Stimulated activated CD8-positive, alpha-beta memory T cell treated with anti-CD3 and anti-CD28 coated beads, Interleukin-15, amount 100 ng/mL, for 4 hours (primary cell): ENCODE measurements at places on chromosomes 5 and 9.

DNA sequence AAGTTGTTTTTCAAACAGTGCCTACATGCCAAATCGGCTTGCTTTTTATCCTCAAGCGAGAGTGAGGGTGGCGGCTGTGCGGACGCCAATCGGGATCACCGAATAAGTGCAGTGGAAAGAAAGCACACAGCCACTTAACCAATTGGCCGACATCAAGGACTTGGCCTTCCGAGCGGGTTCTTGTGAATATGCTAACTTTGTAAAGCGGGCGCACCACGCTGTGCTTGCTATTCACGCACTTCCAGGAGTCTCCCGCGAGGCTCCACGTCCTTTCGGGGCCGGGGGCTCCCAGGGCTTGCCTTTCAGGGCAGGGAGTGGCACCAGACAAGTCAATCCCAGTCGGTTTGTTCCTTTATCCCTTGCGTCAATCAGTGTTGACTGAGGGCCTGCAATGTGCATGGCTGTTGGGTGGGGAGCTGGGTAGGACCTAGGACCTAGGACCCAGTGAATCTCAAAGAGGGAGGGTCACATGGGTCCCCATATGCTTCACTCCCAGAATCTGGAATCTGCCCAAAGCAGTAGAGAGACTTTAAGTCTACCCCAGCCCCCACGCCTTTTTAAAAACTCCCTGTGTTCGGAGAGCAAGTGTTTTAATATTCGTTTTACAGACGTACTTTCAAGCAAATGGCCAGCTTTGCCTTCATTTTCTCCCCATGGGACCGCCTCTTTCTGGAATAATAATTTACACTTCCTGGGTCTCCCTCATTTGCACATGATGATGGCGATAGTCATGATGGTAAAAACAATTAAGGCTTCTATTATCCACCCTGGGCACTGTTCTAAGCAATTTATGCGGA lies 2.0 kb upstream of the GCNT4 start:
- DNase-seq: no peak

- DNase-seq: no peak
Observed at GRCh38 chr9:35277628-35278359, 116.0 kb downstream of the UNC13B start.

DNA sequence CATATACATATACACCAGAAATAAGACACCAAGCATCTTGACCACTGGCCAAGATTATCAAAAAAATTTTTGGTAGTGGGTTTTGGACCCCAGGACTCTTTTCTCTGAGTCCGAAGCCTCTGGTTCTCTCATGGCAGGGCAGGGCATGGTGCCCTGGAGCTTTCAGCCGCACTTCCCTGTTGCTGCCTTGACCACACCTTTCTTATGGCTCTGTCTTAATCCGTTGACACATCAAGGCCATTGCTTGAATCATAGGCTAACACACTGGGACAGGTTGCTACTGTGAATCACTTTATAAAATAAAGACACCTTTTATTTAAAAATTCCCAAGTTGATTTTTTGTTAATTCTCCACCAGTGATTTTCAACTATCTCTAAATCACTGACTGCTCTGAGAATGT lies 45.4 kb upstream of the CAST start:
- DNase-seq: no peak

GRCh38 chr5:16870878-16871277 lies 65.2 kb downstream of the MYO10 start:
- DNase-seq: no peak

- DNase-seq: no peak
Observed at GRCh38 chr5:68749631-68750030, 344.2 kb upstream of the SLC30A5 start.

DNA sequence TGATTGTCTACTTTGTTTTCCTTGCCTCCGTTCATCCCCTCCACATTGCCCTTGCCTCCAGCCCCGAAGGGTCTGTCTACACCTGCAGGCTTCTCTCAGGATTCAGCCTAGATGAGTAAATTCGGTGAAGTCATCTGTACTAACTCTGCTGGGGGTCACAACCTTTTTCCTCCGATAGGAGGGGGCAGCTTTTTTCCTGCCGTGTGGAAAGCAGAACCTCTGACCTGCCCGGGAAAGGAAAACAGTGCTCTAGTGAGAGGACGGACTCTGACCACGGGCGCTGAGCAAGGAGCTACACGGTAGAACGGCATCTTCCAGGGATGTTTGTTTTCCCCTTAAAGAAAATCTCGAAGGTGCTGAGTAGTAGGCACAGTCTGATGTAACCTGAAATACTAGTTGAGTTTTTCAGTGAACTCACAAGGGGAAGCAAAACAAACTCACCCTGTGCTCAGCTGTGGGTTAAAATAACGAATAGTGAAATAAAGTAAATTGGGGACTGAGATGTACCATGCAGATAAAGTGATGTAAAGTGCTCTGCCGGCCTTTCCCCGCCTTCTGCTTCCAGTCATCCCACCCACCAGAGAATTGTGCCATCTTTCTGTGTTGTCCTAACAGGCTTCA lies 281.8 kb downstream of the AOPEP start:
- no peak for DNase-seq

DNA sequence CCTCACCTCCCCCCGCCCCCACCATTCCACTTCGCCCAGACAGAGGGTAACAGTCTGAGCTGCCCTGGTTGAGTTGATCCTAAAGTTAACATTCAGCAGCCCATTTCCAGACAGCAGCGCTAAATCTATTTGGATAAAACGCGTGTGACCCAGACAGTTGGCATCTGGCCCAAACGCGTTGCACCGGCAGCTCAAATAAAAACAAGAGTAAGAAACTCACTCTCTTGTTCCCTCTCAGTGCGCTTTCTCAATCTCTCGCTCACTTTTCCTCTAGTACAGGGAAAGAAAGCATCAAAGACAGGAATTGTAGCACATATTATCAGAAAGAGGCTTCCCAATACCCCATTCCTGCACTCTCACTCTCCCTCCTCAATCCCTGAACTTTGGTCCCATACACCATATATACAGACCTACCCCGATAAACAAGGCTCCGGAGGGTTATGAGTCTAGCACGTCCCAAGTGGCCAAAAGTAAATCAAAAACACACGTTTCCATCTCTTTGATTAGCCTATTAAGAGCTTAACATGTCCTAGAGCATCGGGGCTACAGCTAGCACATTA lies 1.3 kb downstream of the ADAMTS6 start:
- DNase-seq: no peak

GRCh38 chr5:32202394-32202793 lies 28.3 kb upstream of the GOLPH3 start:
- no peak for DNase-seq

- DNase-seq: no peak
Observed at GRCh38 chr9:18404434-18405029, 69.4 kb upstream of the ADAMTSL1 start.

GRCh38 chr5:137192293-137192743 lies 306.8 kb downstream of the SPOCK1 start:
- no peak for DNase-seq

GRCh38 chr9:87702921-87703320 lies 23.0 kb upstream of the CTSL start:
- DNase-seq: no peak
